AML-193 (cell line): ENCODE measurements at places on chromosomes 1 and 21.
A peak's percentile ranks its signal among the peaks of the same experiment; 100 is the strongest.

DNA sequence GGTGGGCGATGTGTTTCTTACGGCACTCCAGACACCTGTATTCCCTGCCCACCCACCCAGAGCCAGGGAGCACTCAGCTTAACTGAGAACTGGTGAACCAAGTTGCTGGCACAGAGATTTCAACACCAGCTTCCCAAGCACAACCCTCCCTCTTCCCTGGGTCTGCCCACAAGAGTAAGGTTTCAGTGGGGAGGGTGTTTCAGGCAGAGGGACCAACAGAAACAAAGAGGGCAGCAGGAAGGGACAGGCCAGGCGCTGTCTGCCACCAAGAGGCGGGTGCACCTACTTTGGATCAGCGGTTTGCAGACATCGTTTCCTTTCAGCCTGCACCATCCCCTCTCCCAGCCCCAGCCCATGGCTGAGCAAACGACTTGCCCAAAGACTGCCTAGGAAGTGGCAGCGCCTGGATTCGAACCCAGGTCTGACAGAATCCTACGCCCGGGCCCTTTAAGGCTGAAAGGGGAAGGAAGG lies 21.9 kb upstream of the ALDH4A1 start:
- peak; percentile 43 for DNase-seq

GRCh38 chr21:38531039-38531541 lies 32.8 kb upstream of the ERG start:
- no peak for DNase-seq

DNA sequence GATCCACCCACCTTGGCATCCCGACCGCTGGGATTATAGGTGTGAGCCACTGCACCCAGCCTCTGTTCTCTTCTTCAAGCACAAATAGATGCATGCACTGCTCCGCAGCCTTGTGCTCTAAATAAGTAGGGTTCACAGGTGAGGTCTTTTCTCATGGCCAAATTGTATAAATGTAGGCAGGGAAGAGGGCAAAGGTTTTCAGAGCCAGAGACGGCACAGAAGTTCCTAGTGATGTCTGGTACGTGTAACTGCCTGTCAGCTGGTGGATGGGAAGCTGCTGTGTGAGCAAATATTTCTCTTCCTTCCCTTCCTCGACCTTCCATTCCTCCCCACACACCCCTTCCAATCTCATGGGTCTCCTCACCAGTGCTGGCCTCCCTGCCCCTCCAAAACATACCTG lies 70.8 kb upstream of the FAM20B start:
- DNase-seq, result no peak

- no peak for DNase-seq
Observed at GRCh38 chr1:89873770-89874169, 52.9 kb downstream of the LRRC8D start.

- no peak for DNase-seq
Observed at GRCh38 chr21:33865176-33865575, 50.4 kb downstream of the ATP5PO start.

DNA sequence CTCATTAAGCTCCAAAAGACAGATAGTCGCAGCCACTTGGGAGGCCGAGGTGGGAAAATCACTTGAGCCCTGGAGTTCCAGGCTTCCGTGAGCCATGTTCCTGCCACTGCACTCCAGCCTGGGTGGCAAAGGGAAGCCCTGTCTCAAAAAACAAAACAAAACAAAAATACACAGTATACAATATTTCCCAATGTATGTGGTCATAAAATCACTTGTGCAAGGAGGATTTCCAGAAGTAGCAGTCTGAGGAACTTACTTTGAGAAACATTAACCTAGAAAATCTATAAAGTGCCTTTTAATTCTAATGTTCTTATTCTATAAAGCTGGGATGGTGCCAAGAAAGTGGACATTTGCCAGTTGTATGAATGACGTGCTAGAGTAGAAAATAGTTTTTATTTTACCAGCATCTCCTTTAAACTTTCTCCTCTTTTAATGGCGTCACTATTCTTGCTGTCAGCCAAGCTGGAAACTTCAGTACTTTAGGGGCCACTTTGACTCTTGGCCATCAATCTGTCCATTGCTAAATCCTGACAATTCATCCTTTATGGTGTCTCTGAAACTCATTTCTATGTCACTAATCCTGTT lies 22.5 kb downstream of the FAM177B start:
- no peak for DNase-seq

GRCh38 chr21:39461419-39461818 lies 9.6 kb downstream of the SH3BGR start:
- no peak for DNase-seq

- DNase-seq, result no peak
Observed at GRCh38 chr1:154574716-154575115, 7.1 kb downstream of the CHRNB2 start.

DNA sequence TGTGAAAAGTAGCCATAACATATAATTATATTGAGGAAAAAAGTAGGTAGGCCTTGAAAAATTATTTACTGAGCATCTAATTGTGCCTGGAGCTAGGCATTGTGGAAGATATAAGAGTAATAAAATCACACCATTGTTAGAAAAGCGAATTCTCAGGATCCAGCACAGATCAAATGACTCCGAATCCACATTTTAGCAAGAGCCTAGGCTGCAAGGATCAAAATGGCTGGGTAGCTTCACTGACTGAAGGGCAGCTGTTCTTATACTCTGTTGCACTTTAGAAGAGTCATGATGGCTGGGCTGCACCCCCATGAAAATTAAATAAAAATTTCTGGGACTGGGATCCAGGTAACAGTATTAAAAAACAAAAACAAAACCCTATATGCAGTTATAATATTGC lies 67.6 kb upstream of the HMCN1 start:
- no peak for DNase-seq

DNA sequence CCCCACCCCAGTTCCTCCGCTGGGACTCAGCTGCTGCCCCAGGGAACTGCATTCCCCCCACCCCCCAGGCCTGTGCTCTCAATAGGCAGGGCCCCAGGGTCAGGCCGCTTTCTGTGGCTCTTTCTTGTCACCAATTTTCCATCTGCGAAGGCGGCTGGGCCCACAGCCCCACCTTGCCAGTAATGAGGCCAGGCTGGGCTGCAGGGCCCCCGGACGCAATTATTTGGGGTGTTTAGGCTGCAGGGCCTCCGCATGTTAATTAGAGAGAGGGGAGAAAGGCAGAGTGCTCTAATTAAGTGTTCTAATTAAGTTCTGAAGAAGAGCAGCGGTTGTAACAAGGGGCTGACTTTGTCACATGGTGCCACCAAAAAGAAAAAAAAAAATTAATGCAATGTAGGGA lies 71.8 kb downstream of the EPHB2 start:
- DNase-seq, result no peak

GRCh38 chr1:88946861-88947260 lies 45.6 kb downstream of the KYAT3 start:
- no peak for DNase-seq

- no peak for DNase-seq
Observed at GRCh38 chr1:80847904-80848303, 952.8 kb upstream of the ADGRL2 start.

GRCh38 chr1:204495777-204496176 lies 1.2 kb upstream of the PIK3C2B start:
- DNase-seq, result no peak
